Activated naive CD8-positive, alpha-beta T cell treated with anti-CD3 and anti-CD28 coated beads, Interleukin-2, amount 50 U/mL, for 24 hours (primary cell): ENCODE measurements at places on chromosomes 5 and 9.

DNA sequence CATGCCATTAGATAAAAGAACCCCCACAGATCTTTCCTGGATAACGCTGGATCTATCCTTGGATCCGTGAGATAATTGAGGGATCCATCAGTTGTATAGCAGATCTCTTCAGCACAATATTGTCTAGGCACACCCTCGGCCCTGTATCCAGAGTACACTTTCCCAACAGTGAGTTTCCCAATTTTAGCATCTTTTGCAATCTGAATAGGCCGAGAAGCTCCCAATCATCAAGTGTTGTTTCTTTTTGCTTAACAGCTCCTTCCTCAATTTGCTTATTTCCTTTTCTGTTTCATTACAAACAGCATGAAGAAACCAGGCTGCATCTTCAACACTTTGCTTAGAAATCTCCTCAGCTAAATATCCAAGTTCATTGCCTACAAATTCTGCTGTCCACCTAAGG, 4.4 kb upstream of the SPTLC1 start:
- DNase-seq, result no peak

DNA sequence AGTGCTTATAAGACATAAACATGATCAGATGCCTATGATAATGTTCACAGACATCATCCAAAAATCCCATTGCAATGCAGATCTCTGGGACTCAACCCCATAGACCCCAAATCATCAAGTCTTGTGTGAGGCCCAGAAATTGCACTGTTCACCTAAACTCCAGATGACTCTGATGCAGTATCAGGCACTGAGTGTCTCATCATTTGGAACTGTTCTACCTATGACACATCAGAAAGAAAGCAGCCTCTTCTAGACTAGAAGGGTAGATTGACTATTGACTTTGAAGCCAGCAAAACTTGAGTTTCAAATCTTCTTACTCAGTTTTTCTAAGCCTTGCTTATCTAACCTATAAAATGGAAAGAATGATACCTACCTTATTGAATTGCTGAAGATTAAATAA, 58.7 kb upstream of the PAPPA start:
- no peak for DNase-seq

DNA sequence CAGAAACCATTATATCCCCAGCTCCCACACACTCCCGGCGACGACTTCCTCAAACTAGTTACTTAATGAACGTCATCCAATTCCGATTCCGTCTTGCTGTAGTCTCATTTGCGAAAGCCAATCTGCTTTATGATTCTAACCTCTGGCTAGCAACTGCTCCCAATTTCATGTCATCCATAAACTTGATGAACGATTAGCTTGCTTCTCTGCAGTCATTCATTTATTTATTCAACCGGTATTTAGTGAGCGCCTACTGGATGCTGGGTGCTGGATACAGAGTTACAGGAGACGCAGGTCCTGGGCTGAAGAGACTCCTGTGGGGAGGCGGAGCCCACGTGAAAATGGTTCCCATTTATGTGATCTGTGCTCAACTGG, 46.2 kb downstream of the TSPAN17 start:
- no peak for DNase-seq

DNA sequence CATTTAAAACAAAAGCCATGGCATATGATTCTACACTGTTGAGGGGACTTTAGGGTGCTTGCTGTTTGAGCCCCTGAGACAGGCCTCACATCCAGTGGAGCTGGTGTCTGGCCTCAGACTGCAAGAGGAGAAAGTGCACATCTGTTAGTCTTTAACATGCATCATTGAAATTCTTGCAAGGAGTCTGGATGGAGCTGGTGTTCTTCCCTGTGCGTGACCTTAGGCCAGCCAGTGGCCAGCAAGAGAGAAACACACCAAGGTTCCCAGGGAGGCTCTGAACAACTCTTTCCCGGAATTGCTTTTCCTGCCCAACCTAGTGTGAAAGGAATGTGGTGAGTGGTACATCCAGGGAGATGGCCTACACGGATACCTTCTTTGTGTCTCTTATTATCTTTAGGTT, 282.8 kb upstream of the TNC start:
- DNase-seq, result no peak

DNA sequence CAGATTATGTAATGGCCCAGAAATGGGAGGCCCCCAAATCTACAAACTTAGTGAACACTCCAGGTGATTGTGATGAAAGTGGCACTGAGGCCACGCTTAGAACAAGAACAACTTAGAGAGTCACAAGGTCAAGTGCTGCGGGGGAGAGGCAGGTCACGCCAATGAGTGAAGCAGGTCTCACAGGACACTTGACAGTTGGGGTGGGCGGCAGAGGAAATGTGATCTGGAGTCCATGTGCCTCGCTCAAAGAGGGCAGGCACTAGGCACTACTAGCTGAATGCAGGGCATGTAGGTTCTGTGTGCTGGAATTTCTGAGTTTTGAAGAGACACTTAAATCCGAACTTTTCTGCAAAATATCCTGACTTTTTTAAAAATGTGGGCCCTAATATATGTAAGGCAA, 193.2 kb upstream of the RORB start:
- no peak for DNase-seq

DNA sequence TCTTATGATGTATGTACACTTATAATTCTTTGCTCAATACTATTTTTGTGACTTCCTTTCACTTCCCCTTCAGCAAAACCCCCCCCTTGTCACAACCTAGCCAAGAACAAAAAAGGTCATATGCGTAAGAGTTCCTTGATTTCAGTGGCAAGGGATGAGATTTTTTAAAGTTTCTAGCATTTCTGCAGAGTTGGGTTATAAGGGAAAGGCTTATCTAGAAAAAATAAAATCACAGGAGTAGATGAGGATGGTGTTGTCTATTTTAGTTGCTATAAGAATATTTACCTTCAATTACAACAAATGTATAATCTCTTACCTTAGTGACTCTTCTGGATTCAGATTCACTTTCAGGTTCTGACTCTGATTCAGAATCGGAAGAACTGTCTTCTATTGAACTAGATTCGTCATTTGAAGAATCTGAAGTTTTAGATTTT, 184.6 kb downstream of the AP3B1 start:
- DNase-seq, result no peak
